Neural progenitor cell (in vitro differentiated cells): ENCODE measurements at places on chromosomes 7 and 10.

DNA sequence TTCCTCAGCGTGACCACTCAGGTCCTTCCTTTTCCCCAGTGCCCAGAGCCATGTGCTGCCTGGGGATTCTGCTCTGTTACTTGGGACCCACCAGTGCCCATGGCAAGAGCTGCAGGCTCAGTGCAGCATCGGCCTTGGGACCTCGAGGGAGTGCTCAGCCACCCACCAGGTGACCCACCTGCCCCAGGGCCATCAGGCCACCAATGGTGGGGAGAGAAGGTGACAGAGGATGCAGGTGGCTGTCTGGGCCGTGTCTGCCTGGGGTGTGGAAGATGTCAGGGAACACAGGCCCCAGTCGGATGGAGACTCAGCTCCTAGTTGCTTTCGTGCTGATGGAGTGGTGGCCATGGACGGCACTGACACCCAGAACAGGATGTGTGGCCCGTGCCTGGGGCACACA, 104.7 kb upstream of the FAM20C start:
- peak; percentile 1 for DNase-seq

DNA sequence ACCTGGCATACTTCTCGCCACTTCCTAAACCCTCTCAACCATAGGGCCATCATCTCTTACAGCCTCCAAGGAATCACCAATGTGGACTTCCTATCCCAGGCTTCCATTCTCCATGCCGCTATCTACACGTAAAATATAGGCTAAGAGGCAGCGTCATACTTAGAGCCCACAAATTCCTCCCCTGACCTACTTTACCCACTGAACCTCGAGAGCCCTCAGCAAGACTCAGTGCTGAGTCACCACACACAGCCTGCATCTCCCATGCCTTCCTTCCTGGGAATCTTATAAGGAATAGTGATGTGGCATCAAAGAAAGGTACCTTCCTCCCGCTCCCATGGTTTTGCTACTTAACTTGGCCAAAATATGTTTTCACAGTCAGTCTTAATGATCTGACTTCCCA, 435.6 kb upstream of the NFE2L3 start:
- DNase-seq = no peak

- DNase-seq = no peak
These were observed 184.9 kb downstream of the ITGB1 start for GRCh38 chr10:32773105-32773504.

DNA sequence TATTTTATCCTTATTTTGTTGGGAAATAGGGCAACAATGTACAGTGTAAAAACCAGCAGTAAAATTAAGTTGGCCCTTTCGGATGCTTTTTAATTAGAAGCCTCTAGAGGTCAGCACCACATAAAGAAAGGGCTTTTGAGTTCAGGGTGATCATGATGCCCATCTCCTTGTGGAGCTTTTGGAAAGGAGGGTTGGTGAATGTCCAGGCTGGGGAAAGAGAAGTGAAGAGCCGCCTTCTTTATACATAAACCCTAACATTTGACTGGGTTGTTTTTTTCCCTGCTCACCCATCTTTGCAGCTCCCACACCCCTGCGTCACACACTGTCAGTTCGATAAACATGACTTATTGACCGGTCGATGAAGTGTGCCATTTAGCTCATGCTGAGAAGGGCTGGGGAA, 29.8 kb downstream of the MTURN start:
- peak; percentile 67 for DNase-seq

- peak; percentile 99 for DNase-seq
These were observed at the start of gene ECHS1 for GRCh38 chr10:133373174-133374090. ECHS1 (minus strand) TSS chr10:133373354; CDS start chr10:133373333, 21 bp downstream.

GRCh38 chr10:124642088-124642710, 102.0 kb downstream of the FAM53B start:
- DNase-seq = no peak

GRCh38 chr7:115010441-115010820, 88.5 kb downstream of the MDFIC start:
- no peak for DNase-seq

- DNase-seq = no peak
These were observed 202.5 kb upstream of the AHR start for GRCh38 chr7:17095931-17096330.

DNA sequence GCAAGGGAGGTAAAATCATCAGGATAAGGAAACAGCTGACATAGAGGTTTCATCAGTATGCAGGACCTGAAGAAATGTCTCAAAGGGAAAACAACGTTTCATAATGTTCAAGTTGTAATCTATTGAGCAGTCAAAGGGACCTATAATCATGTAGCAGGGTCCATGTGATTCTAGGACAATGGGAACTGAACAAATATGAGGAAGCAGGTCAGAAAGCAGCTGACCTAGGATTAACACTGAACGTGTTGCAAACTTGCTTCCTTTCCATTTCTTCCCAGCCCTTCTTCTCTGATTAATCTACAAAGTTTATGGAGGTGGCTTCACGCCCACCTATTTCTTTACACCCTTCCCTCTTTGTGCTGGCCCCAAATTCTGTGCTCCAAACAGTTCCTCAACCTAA, 256.9 kb upstream of the AKR1E2 start:
- no peak for DNase-seq

GRCh38 chr7:115346685-115347084, 424.8 kb downstream of the MDFIC start:
- DNase-seq = no peak

GRCh38 chr7:134431815-134432214, 27.1 kb downstream of the AKR1B1 start:
- no peak for DNase-seq

GRCh38 chr10:42690449-42691360, 52.3 kb upstream of the ZNF33B start:
- DNase-seq = no peak

GRCh38 chr7:20298486-20298901, 32.2 kb upstream of the ITGB8 start:
- DNase-seq = no peak

- no peak for DNase-seq
These were observed 5.3 kb upstream of the ARHGAP19 start for GRCh38 chr10:97297556-97298222.

GRCh38 chr10:90872648-90873020, 860 bp downstream of the RPP30 start:
- no peak for DNase-seq

DNA sequence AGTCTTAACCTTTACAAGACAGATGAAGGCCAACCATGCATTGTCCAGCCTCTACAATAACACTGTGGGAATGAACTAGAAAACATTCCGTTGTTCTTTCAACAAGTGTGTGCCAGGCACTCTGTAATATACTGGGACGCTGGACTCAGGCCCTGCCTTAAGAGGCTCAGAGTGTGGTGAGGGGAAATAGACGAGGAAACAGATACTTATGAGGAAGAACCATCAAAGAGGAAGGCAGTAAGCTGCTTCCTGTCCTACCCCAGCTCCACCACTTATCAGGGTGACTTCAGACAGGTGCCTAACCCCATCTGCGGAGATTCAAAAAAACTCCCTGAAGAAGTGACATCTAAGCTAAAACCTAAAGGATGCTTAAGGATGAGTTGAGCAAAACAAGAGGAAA, 8.9 kb upstream of the TRIM8 start:
- no peak for DNase-seq

DNA sequence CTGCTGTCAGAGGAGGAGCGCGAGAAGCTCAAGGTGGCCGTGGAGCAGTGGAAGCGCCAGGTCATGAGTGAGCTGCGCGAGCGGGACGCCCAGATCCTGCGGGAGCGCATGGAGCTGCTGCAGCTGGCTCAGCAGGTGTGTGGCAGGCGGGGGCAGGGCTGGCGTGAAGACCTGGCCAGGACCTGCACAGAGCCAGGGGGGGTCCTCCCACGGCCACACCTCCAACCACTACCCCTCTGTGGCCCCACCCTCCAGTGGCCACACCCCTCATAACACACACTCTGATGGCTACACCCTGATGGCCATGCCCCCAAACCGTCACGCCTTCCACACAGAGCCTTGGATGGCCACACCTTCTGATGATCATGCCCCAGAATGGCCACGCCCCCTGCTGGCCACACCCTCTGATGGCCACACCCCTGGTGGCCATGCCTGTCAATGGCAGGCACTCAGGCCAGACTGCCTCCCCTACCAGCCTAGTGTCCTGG, 23.4 kb upstream of the DPYSL4 start:
- peak; percentile 87 for DNase-seq

- no peak for DNase-seq
These were observed 29.4 kb downstream of the DKK1 start for GRCh38 chr10:52343439-52343838.

- no peak for DNase-seq
These were observed 9.7 kb upstream of the RASSF4 start for GRCh38 chr10:44949915-44950314.

- DNase-seq = no peak
These were observed 239.0 kb downstream of the MGMT start for GRCh38 chr10:129706081-129706480.

GRCh38 chr7:128818694-128819093, 11.5 kb upstream of the FLNC start:
- no peak for DNase-seq

DNA sequence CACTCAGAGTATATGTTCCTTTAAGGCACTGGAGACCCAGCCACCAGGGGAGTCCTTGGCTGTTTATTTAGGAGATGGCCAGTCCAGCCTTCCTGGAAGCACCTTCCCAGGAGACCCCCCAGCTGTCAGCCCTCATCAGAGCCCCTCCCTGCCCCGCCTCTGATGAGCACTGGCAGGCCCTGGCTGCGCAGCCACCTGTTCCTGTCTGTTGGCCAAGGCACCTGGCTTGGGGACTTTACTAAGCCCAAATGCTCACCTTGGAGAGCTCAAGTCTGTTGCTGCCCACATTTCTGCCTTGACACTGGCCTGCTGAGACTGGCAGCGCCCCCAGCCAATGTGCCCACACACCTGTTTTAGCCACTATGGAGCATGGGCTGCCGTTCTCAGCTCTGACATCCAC, 124.7 kb downstream of the ELMO1 start:
- no peak for DNase-seq

- no peak for DNase-seq
These were observed 35.6 kb downstream of the ANKMY2 start for GRCh38 chr7:16609842-16610450.

GRCh38 chr10:3469639-3470020, 297.0 kb upstream of the PITRM1 start:
- DNase-seq = no peak

DNA sequence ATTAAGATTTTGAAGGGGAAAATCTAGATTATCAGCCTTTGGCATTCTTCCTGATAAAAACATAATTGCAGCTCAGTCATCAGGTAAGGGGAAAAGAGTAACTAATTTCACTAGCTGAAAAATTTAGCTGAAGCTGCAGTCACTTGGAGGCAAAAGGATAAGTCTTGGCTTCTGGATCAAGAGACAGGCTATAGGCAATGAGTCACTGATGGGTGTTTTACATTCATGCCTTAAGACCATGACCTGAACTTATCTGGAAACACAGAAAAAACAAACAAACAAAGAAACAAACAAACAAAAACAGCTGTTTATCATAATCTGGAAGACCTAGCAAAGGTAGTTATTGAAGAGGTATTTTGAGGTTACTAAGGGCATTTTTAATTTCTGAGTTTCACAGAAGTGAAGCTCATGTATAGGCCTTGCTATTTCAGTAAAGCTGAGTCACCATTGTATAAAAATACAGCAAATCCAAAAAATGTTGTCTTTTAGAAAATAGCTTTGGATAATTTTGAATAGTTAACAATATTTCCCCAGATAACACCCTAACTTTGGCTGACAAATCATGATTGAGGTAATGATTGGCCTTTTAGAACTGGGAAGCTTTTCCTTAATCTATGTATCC, 40.3 kb downstream of the ZNF22 start:
- no peak for DNase-seq

DNA sequence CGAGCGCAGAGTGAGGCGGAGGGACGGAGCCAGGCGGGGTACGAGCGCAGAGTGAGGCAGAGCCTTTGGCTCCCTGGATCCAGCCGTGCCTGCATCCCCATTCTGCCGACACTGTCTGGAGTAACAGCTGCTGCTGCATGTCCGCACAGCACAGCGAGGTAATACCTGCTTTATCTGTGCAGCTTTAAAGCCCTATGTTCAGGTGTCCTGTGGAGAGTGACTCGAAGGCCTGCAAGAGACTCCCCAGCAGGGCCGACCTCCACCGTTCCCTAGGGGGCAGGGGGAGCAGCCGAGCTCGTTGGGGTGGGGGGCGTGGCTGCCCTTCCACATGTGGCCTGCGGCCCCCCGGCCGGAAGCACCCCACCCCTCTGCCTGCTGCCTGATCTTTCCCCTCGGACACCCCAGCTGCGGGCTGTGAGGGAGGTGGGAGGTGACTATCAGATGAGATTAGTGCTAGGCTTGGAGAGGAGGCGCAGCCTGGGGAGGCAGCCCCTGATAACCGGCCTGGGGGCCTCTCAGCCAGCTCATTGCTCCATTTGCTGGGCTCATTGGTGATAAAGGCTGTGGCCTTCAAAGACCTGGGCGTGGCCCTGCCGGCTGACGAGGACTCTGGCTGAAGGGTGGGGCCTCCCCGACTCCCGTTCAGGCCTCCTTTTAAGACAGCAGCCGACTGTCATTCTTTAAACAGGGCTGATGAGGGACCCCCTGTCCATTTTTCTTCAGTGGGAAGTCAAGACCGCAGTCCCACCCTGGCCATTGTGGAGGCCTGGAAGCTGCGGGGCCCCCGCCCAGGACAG, 8.0 kb downstream of the VENTX start:
- peak; percentile 42 for DNase-seq

DNA sequence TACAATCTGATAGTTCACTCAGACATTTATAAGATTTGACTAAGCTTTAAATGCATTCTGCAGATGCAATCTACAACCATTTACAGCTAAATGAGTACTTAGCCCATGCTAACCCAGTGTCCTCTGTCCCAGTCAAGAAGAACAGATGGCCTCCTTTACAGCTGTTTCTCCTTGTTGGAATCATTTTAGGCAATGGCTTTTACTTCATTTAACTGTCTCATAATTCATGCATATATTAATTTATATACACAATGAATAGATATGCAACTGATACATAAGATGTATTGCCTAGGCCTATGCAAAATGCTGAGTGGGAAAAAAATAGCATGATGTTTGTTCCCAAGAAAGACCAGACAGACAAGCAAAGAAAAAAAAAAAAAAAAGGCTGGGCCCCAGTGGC, 82.2 kb downstream of the TSPAN12 start:
- DNase-seq = no peak

- DNase-seq = peak; percentile 65
These were observed 1.2 kb upstream of the COL1A2 start for GRCh38 chr7:94393246-94394108.
